ENCODE measurements at places on chromosomes 2 and 18.

DNA sequence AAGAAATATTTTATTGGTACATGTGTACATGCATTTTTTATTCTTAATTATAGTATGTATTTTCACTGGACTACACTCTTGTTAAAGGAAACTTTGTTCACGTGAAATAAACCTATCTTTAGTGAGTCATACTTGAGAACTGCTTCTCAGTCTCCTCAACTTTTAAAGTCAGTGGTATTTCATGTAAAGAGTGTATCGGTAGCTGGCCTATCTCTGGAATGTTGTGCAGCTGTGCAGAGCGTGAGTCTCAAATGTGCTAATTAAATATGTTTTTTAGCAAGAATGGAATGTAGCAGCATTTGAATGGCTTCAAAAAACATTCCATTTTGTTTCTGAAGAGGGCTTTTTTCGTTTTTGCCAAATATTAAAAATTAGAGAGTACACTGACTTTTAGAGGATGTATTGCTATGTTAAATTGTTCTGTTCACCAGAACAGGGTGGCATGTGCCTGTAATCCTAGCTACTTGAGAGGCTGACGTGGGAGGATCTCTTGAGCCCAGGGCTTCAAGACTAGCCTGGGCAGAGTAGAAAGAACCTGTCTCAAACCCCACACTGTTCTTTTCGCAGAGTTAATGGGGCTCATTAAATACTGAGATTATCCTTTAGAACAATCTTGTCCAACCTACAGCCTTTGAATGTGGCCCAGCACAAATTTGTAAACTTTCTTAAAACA, 14.3 kb downstream of the SPTBN1 start:
- DNase-seq = no peak

DNA sequence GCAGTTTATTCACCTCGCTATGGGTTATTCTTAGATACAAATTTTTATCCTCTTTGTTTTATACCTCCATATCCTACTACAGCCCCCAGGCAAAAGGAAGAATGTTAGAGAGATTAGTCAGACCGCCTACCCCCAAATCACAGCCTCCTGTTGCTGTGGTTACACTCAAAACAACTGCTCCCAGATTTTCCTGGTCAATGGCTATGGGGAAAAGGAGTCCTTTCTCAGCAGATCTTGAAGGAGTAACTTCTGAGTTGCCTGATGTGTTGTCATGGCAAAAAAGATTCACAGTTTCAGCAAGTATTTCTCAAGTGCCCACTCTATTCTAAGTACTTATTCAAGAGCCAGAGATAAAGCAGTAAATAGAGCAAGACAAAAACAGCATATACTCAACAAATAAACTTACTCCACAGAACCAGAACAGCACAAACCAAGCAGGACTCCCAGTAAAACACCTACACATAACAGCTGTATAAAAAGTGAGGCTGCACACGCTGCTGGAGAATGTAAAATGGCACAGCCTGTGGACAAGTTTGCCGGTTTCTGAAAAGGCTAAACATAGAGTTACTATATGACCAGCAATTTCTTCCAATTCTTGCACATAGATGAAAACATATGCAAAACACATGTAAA, 104.8 kb downstream of the NOL10 start:
- no peak for DNase-seq

DNA sequence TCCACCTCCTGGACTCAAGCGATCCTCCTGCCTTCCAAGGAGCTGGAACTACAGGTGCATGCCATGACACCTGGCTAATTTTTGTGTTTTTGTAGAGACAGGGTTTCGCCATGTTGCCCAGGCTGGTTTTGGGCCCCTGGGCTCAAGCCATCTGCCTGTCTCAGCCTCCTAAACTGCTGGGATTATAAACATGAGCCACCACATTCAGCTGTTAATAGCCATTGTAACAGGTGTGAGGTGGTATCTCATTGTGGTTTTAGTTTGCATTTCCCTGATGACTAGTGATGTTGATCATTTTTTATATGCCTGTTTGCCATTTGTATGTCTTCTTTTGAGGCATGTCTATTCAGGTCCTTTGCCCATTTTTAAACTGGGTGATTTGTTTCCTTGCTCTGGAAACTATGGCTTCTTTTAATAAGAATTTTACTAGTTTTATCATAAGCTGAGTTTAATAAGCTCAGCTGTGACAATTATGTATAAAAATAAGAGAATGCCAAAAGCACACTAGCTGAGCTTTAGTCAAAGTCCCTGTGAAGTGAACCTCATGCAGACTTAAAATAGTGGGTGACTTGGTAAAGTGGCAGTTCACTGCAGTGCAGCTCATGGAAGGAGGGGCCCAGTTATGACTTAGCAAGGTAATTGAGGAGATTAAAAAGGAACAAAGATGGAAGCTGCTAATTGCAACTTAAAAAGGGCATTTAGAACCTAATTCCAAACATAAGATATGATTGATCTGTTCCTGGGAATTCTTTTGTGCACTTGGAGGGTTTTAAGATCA, 465.1 kb downstream of the TGIF1 start:
- DNase-seq = no peak

- no peak for DNase-seq
Measured at GRCh38 chr18:32712860-32713259, 60.0 kb downstream of the KLHL14 start.

- no peak for DNase-seq
Measured at GRCh38 chr2:57878866-57879210, 167.8 kb upstream of the VRK2 start.

DNA sequence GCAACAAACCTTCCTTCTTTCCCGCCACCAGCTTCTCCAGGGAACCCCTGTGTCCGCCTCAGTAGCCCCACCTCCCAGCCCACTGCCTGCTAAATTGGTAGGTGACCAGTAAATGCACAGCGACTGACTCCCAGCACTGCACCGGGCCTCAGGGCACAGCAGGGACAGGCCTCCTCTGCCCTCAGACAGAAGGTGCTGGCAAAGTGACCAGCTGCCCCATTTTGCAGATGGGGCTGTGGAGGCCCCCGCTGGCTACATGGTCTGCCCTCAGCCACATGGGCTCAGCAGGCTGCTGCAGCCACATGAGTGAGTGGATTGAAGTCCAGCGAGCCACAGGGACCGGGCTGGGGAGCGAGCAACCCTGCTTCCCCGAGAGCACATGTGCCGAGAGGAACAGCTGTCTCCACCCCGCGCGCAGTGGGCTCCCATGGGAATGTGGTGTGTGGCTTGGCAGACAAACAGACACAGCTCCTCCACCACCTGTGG, 7.8 kb upstream of the NPPC start:
- DNase-seq = no peak

GRCh38 chr2:188444106-188444835, 152.6 kb downstream of the GULP1 start:
- no peak for DNase-seq

GRCh38 chr2:176383836-176384442, 114.7 kb downstream of the MTX2 start:
- DNase-seq = no peak

DNA sequence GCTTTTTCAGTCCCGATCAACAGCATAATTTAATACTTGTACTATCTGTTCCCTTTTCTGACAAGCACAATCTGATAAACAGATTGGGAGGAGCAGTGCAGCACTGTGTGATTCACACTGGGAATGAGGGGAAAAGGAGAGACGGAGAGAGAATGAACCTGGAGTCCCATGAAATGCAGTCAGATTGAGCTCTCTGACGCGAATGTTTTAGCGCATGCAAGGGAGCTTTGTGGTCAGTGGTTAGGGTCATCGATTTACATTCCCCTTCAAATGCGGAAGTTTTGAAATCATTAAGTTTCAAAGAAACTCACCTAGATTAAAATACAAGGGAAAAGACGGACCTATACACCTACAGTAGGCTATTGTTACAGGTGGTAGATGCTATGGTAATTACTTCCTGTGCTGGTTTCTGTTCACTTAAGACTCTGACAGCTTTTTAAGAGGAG, 99.6 kb downstream of the KCTD1 start:
- no peak for DNase-seq
